ENCODE measurements at places on chromosomes 3 and 15. TPM values are rescaled to one million over a fixed set of nuclear protein-coding genes. Genes with fewer than 3 reads are reported as not detected.

Gene DHX36
- total RNA-seq = 13.9 TPM

Gene DNAJA4
- total RNA-seq = not detected

Gene PIF1
- total RNA-seq = 13.6 TPM

Gene CACNA1D
- not detected for total RNA-seq

Gene CD200R1
- total RNA-seq = not detected

Gene CSTA
- total RNA-seq = not detected

Gene PTX3
- 16.9 TPM for total RNA-seq

Data from Caki2 (cell line).